ENCODE measurements at places on chromosomes 3 and 15.

- no peak for DNase-seq
Measured at GRCh38 chr3:158794936-158795518, 6.8 kb upstream of the MFSD1 start.

GRCh38 chr3:47578691-47579632, at the start of gene CSPG5:
Gene CSPG5, minus strand, starts transcription at chr3:47578865. Its CDS starts 172 bp downstream, at chr3:47578693.
- no peak for DNase-seq

GRCh38 chr3:69669070-69669469, 70.2 kb upstream of the MITF start:
- no peak for DNase-seq

DNA sequence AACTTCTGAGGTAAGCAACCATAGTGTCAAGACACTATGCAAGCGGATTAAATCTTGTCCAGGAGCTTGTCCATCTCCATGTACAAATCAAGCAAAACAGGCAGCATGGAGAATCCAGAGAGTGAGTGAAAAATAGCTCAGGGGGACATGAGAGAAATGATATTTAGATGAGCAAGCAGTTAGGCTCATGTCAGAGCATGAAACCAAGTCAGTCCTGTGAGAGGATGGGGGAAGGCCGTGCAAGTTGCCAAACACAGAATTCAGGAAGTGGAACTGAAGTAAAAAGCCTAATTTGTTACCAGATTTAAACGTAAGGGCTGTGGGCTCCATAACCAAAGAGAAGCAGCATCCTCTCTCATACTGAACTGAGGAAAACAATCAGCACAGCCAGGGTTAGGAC, 995.9 kb downstream of the MCTP2 start:
- DNase-seq, result no peak

DNA sequence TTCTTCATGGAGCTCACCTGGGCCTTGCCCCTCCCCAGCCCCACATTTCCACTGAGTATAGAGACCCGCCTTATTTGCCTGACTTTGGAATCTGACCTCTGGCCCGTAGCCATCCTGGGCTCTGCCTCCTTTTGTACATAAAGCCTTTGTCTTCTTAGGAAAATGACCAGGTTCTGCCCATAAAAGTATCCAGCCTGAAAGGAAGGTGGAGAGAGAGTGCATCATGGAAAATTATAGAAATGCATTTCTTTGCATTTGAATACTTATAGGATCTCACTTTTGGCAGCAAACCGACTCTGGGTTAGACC, 3.6 kb upstream of the SH2D7 start:
- no peak for DNase-seq

- DNase-seq, result no peak
Measured at GRCh38 chr15:76191539-76192244, 119.6 kb downstream of the ETFA start.

DNA sequence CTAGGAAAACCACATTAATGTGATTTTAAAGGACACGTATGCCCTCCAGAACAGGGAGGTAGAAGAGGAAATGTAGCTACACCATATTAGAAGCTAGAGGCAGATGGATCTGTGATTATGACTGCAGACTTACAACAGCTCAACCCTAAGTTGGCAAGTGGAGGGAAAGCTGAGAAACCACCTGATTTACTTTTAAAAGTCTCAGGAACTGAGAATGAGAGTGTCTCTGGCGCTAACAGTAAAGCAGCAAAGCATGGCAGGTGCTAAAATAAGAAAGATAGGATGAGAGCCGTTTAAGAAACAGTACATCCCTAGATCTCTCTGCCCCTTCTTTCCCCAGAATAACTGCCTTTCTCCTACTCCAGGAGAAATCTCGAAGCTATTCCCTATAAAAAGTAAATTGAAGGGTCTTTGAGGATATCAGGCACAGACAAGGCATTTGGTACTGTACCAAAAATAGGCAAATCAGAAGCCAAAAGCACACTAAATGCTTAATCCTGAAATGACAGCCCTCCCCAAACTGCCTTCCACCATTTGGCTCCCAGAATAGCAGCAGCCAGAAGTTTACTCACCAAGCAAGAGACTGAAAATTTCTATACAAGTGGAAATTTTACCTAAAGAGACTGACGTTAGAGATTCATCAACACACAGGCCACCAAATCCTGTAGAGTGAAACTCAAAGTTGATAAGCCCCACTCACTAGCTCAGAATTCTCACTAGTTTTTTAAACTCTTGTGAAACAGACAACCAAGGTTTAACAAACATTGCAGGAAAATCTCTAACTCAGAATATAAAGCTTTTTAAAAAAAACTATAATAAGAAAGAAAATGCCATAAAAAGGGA, 34.3 kb upstream of the PARP14 start:
- DNase-seq, result no peak

GRCh38 chr3:53936347-53936746, 44.7 kb upstream of the SELENOK start:
- no peak for DNase-seq

GRCh38 chr15:63869371-63870042, 35.8 kb upstream of the HERC1 start:
- DNase-seq, result no peak

DNA sequence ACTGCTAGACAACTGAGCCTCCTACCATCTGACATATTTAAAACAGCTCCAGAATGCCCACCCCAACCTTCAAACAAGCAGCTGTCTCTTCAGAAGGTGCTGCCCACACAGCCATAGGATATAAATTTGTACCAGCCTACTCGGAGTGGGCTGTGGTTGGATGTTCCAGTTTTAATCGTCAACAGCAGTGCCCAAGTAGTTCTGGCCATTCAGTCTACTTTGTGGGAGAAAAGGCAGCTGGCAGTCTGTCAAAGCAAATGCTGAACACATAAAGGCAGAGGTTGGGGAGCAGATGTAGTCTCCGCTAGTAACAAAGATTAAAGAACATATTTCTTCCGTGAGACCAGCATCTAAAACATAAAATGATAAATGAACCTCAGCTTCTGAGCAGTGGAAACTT, 15.9 kb upstream of the ERC2 start:
- DNase-seq, result no peak

- DNase-seq, result no peak
Measured at GRCh38 chr3:31439890-31440750, 92.6 kb upstream of the STT3B start.

GRCh38 chr3:114132500-114132899, 46.4 kb downstream of the DRD3 start:
- DNase-seq, result no peak

DNA sequence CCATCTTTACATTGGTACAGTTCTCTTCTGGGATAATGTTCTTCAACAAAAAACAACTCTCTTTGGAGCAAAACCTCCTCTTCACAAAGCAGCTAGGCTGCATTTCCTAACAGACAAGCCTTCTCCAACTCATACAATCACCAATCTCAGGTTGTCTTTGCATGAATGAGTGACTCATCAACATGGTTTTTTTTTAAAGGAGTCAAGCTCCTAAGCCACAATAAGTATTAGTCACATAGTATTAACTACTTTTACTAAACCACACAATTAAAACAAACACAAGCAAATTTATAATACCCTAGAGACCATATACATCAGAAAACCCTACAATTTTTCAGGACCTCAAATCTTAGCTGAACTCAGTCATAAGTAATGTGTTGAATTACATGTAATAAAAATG, 137.4 kb downstream of the TBC1D5 start:
- no peak for DNase-seq

DNA sequence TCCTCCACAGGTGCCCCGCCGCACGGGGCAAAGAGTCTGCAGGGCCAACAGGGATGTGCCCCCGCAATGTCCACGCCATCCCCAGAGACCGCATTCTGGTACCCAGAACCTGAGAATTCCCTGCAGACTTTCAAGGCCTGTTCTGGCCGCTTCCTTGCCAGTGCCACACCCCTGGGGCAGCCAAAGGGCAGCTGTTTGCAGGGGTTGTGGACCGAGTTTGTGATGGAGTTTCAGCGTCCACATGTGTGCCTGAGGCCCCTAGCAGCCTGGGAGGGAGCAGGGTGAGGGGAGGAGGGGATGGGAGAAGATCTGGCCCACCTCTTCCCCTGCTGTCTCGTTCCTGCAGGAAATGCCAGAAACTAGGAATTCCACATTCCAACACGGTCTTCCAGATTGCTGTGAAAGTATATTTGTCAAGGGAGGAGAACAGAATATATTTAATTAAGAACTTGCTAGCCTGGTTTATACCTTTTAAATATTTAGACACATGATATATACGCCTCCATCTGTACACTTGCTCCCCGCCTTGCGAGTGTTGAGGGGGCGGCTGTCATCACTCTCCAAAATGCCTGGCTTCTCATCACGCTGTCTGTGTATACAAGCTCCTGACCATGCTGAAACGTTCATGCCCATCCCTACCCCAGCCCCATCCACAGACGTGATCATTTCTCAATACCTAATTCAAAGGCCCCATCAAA, 31.1 kb upstream of the RASA2 start:
- DNase-seq, result no peak

DNA sequence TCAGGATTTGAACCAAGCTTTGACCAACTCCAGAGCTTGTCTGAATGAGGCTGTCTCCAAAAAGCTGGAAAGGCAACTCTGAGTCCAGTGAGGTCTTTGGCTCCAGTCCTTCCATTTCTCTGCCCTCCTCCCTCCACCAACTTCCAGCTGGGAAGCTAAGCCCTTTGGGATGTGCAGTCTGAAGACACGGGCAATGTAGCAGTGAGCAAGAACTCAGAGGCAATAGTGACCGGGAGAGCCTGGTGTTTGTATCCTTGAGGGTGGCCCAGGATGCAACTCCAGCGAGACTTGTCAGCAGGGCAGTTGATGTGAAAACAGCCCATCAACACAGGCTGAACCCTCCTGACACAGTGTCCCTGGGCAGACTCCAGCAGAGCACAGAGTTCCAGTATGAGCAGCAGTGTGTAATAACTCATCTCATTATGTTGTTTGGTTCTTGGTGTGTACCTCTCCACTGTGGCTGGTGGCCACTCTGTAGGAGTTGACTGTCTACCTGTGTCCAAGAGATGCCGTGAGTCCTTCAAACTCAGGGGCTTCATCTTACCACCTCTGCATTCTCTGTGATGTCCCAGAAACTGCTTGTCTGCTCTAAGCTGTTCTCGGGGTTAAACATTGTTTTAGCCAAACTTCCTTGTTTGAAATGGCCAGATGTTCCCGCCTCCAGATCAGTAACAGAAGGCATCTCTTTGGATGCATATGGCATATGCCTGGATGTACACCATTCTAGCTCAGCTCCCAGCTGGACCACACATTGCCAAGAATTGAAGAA, 6.6 kb downstream of the CDCP1 start:
- DNase-seq, result no peak

DNA sequence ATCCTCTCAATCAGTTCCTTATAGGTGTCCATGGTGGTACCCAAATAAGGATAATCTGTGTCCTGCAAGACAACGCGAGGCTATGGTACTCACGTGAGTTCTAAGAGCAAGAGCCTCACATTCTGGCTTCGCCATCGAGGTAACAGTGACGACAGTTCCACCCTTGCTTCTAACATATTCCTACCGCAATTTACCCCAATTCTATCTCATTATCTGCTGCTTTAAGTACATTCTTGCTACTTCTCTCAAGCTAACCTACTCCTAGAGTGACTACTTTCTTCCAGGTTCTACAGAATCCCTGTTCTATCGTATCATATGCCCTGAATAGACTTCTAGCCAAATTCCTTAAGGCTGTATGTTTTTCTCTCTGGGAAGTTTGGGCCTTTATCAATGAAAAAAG, 26.6 kb downstream of the TFRC start:
- DNase-seq, result no peak

- no peak for DNase-seq
Measured at GRCh38 chr3:138184994-138185393, 2.1 kb upstream of the ARMC8 start.

DNA sequence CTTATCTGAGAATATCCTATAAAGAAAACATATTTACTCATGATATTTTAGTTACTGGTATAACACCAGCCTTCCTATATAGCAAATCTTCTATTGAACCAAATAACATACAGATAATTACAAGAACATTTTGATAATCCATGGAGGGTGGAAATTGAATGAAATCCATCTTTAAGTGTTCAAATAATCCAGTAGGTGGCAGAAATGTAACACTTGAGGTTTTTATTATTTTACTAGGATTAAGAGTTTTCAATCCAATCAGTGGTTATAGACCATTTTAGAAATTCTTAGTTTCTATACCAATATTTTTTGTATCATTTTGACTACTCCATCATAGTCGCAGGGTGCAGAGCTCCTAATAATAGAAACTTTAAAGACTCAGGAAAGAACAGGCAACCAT, 101.9 kb upstream of the KCNH8 start:
- DNase-seq, result no peak

- DNase-seq, result no peak
Measured at GRCh38 chr15:25572191-25572590, 133.4 kb upstream of the UBE3A start.

GRCh38 chr3:116001151-116001621, 377.9 kb downstream of the GAP43 start:
- DNase-seq, result no peak

GRCh38 chr3:63493101-63493500, 159.4 kb upstream of the SNTN start:
- no peak for DNase-seq

DNA sequence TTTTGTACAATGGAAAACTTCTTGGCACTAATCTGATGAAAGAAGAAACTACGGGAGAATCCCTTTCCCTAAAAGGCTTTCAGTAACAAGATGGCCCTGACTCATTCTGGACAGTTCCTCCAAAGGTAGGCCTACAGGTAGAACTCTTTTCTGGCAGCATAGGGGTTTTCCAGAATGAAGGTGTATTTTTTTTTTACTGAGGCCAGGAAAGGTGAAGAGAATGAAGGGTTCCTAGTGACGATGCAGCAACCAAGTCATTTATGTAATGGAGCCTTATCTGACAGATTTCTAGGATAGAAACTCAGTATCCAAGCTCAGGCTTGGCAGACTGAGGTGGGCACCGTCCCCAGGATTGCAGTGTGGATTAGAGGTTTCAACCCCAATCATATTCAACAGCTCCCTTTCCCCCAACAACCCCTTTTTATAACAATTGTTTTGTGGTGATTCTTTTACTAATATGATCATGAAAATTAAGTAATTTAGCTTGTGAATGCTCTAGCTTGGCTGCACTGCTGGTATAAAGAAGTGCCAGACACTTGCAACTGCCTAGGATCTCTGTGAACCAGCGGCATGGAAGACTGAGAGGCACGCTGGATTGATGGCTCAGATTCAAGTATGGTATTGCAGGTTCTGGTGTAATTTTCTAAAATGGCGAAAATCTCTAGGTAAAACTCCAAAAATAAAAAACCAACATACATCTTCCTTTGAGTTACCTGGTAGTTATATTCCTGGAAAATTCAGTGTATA, 8.7 kb upstream of the TRIM69 start:
- DNase-seq, result no peak

DNA sequence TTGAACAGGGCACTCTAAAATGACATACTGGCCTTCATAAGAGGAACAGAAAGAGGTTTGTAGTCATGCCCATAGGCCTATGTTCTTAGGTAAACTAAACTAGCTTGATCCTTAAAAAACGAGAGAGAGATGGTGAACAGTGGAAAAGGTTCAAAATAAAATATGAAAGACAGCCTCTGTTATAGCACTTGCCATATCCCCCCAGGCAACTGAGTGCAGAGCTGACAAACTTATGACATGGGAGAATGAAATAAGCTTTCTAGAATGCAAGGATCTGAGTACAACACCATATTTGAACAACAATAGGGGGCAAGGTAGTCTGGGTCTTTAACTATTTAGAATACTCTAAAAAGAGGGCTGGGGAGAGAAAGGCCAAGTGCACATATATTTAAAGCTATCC, 700.6 kb upstream of the CFAP20DC start:
- DNase-seq, result no peak

GRCh38 chr3:67599821-67600220, 54.6 kb downstream of the SUCLG2 start:
- DNase-seq, result no peak
